ENCODE measurements at places on chromosomes 3 and 15.

GRCh38 chr3:5126586-5126985, 4.5 kb downstream of the ARL8B start:
- DNase-seq, result no peak

DNA sequence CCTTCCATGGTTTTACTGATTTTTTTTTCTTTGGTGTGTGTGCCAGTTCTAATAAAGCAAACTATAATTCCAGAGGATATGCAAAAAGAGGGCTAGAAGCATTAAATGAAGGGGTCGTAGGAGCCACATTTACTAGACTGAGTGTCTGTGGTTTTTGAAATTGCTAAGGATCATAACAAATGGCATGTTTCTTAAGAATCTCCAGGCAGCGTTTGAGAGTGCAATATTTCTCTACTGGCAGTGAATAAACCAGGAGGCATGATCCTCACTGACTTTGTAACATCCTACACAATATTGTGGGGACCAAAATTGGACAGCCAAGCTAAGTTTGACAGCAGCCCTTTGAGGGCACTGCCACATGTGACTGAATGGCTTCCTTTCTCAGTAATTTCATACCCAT, 115.9 kb upstream of the CCNL1 start:
- no peak for DNase-seq

DNA sequence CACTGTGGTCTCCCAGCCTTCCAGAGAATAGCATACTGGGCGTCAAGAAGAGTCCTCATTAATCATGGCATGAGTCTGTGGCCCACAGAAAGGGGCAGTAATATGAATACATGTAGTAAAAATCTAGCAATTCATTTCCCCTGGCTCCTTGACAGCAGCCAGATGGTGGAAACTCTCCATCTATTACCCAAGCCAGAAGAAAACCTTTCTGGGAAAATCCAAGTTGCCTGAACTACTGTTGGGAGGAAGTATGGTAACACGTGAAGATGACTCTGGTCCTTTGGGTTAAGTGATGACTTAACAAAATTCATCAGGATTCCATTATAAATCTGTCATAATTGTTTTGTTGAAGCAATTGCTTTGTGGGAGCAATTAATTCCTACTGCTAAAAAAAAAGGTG, 530.5 kb downstream of the FHIT start:
- DNase-seq, result no peak

DNA sequence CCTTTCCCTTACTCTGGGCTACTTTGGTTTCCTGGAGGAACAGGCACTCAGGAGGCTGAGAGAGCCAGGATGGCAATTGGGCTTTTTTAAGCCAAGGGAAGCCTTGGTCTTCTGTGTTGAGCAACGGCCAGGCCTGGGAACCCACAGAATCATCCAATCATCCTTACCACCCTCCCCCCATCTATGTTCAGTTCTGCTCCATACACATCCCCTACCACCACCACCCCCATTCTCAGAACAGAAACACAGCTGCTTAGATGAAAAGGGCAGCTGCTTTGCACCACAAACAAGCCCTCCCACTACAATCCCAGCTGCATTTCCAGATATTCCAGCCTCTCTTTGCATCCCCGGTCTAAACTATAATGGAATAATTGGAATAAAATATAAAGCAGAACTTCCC, 21.0 kb downstream of the SEMA5B start:
- DNase-seq, result no peak

- no peak for DNase-seq
Observed at GRCh38 chr15:26357653-26358052, 415.2 kb downstream of the GABRB3 start.

- no peak for DNase-seq
Observed at GRCh38 chr3:134340982-134341365, 33.3 kb downstream of the AMOTL2 start.

DNA sequence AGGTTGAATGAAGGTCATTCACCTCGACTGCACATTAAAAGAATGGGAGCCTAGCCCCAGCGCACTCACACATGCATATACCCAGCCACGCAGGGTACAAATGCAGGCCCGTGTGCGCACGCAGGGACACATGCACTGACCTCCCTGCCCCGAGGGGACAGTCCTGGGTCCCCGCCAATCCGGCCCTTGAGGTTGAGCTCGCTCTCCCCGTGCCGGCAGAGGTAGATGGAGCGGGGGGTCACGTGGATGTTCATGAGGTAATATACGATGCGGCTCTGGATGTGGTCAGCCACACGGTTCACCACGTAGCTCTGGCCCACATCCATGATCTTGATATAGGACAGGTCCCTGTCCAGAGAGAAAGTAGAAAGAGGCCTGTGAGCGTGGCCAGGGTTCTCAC, 20.5 kb downstream of the PFKFB4 start:
- no peak for DNase-seq
